ENCODE measurements at places on chromosomes 16 and 17.

GRCh38 chr17:81127526-81128177 lies 37.7 kb upstream of the PVALEF start:
- DNase-seq, result no peak

GRCh38 chr16:64858076-64858475 lies 263.8 kb downstream of the CDH11 start:
- DNase-seq, result peak; percentile 9

GRCh38 chr16:10961231-10961630 lies 16.9 kb downstream of the CLEC16A start:
- DNase-seq, result peak; percentile 89

- DNase-seq, result no peak
These were observed 29.0 kb downstream of the HEXIM2 start for GRCh38 chr17:45190503-45191255.

DNA sequence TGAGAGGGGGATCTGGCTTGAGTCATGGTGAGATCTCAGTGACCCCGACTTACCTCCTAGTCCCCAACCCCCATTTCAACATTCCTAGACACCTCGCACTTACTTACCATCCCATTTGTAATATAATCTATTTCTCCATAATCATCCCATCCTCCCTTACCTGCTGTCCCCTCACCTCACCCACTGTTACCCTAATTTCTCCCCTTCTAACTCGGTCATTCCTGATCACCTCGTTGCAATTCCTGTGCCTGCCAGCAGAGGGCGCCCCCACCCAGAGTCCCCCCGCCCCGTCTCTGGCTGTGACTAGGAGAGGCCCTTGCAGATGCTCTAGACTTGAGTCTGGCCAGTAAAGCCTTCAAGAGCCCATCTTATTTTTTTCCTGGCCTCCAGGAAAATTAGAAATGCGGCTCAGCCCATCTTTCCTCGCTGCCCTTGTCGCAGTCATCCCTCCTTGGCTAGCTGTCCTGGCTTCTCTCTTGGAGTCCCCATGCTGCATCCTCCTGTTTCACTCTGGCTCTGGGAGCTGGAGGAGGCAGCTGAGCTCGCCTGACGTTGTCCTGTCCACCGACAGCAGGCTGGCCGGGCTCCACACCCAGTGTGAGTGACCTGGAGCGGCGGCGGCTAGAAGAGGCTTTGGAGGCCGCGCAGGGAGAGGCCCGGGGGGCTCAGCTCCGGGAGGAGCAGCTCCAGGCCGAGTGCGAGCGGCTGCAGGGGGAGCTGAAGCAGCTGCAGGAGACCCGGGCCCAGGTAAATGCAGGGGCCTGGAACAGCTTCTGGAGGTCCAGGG lies 5.0 kb downstream of the TBKBP1 start:
- DNase-seq, result peak; percentile 71

- no peak for DNase-seq
These were observed 132.4 kb downstream of the MAF start for GRCh38 chr16:79468121-79468552.

DNA sequence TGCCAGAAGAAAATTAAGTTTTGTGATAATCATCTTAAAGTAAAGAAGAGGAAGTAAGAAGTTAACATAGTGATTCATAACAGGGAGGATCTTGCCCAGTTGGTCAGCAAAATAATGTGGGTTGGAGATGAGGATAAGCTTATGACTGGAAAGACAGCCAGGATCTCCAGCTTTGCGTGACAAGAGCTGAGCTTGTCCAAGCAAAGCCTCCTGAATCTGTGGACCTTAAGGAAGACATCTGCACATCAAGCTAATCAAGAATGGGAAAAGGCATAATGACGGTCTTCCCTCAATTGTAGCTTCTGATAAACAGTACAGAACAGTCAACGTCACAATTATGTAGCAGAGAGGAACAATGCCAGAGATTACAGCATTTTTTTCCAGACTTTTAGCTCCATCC lies 744.7 kb upstream of the GOT2 start:
- no peak for DNase-seq

DNA sequence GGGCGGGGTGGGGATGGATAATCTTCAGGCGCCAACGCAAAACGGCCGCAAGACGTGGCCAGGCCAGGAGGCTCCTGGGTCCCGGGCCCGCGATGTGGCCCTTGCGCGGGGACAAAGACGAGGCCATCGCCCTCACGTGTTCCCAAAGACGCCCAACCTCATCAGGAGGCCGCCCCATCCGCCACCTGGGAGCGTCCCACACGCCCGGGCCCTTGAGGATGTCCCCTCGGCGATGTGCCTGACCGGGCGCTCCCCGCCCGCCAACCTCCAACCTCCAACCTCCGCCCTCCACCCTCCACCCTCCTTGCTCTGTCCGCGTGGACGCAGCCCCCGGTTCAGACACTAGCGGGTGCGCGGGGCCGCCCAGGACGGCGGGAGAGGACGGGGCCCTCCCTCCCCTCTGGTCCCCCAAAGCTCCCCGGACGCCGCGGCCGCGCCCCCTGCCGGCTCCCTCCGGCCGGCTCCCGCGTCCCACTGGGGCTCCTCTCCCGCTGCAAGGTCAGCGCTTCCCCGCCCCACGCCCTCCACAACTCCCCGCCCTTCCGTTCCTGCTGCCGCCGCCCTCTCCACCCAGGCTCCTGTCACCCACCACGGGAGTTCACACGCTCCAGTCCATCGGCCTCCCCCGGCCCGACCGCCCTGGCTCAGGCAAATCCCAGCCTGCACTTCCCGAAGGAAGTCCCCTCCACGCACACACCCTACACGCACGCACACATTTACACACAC lies 250.8 kb upstream of the RPL38 start:
- peak; percentile 27 for DNase-seq

- no peak for DNase-seq
These were observed 77.3 kb downstream of the TMEM100 start for GRCh38 chr17:55645361-55645760.

DNA sequence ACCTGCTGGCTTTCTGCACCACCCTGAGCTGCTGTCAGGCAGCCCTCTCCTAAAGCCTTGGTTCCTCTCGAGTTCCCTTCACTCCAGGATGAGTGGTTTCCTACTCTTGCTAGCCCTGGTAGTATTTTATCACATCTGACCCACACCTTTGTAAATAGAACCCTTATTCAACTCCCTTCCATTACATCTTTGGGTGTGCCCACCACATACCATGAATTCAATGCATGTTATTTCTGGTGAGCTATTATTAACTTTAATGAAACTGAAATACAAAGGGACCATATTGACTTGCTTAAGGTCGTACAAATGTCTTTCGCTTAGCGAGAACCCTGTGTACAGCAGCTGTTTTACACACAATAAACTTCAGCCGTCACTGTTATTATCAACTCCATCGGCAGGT lies 521.3 kb downstream of the GRIN2A start:
- DNase-seq, result no peak

- DNase-seq, result no peak
These were observed 14.3 kb upstream of the RBBP6 start for GRCh38 chr16:24524855-24525677.

DNA sequence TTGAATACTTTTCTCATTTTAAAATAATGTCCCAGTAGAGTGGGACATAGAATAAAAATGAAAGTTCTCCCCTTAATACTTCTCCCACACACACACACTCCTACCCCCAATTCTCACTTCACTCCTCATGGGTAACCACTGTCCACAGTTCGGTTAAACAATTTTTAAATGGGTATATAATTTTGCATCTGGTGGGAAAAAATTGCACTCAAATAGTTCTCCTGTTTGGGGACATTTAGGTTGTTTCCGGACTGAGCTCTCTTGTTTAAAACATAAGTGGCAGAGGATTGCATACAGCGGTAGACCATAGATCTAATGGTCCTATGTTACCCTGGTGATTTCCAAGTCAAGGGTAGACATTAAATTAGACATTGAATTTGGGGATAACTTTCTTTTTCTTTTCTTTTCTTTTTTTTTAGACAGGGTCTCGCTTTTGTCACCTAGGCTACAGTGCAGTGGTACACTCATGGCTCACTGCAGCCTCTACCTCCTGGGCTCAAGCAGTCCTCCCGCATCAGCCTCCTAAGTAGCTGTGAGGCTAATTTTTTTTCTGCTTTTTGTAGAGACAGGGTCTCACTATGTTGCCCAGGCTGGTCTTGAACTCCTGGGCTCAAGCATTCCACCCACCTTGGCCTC lies 138.3 kb downstream of the SOCS1 start:
- no peak for DNase-seq

DNA sequence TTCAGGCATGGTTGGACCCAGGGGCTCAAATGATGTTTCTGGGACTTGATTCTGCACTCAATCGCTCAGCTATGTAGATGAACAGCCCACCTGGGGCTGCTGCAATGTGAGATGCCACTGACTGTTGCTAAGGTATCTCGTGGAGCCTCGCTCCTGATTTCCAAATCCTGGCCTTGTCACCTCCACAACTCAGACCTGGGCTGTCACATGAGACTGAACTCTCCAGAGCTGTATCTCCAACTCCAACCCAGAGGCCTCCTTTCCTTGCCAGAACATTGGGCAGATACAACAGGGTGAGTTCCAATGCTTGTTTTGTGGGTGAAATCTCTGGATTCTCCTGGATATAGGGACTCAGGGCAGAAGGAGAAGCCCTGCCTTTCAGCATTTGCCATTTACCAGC lies 79.5 kb downstream of the GNAO1 start:
- DNase-seq, result no peak

GRCh38 chr16:50800074-50800473 lies 58.2 kb downstream of the CYLD start:
- DNase-seq, result no peak

DNA sequence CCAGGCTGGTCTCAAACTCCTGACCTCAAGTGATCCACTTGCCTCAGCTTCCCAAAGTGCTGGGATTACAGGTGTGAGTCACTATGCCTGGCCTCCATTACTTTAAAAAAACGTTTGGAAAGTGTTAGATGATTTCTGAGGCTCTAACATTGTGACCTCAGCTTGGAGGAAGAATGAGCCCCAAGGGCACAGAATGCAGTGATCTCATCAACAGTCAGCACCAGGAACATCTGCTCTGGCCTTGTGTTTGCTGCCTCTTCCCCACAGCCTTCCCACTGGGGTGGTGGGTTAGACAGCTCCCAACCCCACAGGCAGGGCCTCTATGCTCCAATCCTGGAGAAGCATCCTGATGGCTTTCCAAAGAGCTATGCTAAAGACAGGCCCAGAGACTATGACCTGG lies 37.7 kb upstream of the SREBF1 start:
- no peak for DNase-seq

- DNase-seq, result peak; percentile 67
These were observed 26.0 kb downstream of the SNX29 start for GRCh38 chr16:12002447-12003006.

DNA sequence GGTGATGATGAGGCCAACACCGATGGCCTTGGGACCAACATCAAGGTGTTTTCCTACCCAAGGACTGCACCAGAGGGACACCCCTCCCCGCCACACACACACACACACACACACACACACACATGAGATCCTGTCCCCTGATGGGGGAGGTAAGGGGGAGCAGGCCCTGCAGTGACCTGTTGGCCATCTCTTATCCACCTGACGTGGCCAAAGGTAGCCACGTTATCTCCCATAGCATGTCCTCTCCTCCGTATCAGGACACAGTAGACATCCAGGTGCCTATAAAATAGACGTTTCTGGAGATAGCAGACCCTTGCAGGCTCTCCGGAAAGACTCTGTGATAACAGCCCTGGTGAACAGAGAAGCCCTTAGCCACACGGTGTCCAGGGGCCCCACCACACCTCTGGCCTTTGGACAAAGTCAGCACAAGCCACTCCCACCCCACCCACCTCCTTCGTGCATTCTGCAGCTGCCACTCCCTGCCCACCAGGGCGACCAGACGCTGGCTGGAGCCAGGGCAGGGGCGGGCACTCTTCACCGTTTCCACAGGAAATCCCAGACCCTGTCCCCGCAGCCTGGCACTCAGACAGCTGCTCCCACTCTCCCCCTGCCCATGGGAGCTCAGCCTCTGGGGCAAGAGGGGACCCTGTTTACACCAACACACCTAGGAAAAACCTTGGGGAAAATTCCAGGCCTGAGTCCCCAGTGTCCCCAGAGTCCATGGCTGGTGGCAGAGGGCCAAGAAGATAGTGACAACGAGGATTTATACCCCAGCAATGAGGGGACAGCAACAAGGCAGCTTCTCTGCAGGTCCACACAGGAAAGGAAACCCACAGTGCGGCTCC lies 15.4 kb upstream of the ENPP7 start:
- DNase-seq, result no peak

DNA sequence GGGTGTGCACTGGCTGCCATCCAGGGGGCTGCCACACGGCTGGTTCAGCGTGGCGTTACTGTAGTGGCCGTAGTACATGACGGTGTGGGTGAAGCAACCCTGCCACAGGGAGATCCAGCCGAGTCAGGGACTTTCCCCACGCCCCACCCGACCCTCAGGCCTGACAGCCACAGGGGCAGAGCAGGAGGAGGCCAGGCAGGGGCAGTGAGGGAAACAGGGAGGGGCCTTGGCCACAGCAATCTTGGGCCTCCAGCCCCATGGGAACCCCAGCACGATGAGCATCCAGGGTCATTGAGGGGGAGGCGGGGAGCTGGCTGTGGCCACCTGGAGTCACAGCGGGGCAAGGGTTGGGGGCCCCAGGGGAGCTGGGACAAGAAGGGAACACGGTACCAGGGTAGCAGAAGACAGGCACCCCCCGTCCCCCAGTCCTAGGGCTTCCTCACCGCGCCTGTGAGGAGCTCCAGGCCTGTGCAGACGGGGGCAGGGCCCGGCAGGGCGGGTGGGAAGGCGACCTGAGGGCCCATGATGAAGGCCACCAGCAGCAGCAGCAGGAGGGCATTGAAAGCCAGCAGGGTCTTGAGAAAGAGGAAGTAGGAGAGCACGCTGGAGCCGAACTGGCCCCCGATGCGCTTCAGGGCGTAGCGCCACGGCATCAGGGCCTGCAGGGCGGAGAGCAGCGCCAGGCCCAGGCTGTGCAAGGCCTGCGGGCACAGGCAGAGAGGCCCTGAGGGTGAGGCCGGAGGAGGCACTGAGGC lies 4.3 kb downstream of the TMC6 start:
- DNase-seq, result no peak

DNA sequence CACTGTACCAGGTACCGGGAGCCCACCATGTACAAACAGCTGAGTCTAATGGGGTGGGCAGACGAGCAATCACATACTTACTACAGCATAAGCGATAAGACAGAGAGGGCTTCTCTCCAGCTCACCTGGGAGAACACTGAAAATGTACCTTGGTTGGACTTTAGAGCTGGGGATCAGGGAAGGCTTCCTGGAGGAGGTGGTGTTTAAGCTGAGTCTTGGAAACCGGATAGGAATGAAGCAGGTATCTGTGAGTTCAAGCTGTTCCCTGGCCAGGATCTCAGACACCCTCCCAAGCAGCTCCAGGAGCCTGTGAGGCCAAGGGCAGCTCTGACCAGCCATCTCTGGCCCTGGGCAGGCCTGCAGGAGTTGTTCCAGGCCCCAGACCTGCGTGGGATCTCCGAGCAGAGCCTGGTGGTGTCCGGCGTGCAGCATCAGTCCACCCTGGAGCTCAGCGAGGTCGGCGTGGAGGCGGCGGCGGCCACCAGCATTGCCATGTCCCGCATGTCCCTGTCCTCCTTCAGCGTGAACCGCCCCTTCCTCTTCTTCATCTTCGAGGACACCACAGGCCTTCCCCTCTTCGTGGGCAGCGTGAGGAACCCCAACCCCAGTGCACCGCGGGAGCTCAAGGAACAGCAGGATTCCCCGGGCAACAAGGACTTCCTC lies 8.0 kb upstream of the SERPINF1 start:
- DNase-seq, result no peak

All from astrocyte of the hippocampus (primary cell).